ENCODE measurements at places on chromosomes 12 and 14.

- no peak for DNase-seq
These were observed 15.7 kb downstream of the NFYB start for GRCh38 chr12:104122298-104122697.

- no peak for DNase-seq
These were observed 126.8 kb upstream of the MAP1LC3B2 start for GRCh38 chr12:116432314-116432750.

DNA sequence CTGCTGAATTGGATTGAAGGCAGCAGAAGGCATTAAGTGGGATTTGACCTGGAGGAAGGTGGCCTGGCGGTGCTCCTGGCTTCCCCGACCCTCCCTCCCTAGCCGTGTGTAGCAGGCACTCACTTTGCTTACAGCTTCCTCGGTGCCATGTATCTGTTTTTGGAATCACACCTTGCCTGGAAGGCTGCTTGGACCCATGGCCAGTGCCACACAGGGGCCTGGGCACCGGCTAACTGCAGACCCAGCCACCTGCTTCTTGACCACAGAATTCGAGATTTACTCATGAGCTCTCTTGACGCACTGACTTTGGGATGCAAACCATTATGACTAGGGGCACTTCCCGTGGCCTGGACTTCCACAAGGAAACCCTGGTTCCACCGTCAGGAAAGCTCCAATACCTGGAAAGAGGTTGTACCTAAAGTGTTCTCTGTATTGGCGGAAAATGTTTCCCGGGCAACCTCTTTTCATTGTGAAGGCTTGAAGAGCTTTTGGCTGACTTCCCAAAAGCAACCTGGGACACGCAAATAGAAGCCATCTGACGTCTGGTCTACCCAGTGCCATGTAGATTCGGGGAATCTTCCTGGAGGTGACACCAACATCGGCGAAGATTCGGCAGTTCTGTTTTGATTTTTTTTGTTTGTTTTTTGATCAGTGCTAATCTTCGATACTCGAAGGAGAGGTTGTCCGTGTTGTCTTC is 125.6 kb upstream of the RTL1 start:
- no peak for DNase-seq

- DNase-seq: peak; percentile 48
These were observed 28.9 kb upstream of the MAPKAPK5 start for GRCh38 chr12:111812881-111813741.

DNA sequence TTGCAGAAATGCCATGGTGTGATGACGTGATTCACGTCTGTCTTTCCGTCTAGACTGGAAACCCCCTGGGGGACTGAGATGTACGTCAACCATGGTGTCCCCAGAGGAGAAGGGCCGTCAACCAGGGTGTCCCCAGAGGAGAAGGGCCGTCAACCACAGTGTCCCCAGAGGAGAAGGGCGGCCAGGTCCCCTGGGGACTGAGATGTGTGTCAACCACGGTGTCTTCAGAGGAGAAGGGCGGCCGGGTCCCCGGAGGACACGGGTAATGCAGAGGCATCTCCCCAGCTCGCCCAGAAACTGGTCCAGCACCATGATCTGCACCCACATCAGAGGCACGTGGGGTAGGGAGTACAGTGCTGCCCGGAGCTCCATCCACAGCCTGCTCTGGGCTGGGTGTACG is 30.6 kb upstream of the GALNT9 start:
- no peak for DNase-seq

GRCh38 chr12:62128175-62128975 is 131.8 kb upstream of the USP15 start:
- no peak for DNase-seq

- peak; percentile 54 for DNase-seq
These were observed 572 bp downstream of the RAN start for GRCh38 chr12:130872179-130873096.

- no peak for DNase-seq
These were observed 417.5 kb upstream of the ATP2B1 start for GRCh38 chr12:90126125-90126524.

DNA sequence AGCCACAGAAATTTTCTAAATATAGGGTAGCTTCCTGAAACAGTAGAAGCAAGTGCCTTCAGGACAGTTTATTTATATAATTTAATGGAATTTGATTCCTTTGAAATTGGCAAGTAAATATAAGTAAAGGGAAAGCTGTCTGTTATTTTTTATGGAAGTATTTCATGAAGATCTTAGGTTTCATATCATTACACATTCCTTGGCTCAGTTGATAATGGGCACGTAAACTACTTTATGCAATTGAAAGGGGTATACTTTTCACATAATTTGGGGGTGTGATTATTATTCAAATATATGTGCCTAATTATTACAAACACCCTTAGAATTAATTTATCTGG is 71.1 kb upstream of the RAP1B start:
- no peak for DNase-seq

GRCh38 chr14:86613126-86613525 is 1083.2 kb downstream of the FLRT2 start:
- DNase-seq: no peak

DNA sequence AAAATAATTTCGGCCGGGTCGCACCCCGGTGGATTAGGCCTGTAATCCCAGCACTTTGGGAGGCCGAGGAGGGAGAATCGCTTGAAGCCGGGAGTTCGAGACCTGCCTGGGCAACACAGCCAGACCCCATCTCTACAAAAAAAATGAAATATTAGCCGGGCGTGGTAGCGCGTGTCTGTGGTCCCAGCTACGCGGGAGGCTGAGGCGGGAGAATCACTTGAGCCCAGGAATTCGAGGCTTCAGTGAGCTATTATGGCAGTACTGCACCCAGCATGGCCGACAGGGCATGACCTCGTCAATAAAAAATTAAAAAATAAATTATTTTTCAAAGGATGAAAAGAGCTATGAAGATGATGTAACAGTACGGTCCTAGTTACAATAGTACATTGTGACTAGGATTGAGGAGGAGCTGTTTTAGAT is 523 bp downstream of the GTF2H3 start:
- DNase-seq: no peak

DNA sequence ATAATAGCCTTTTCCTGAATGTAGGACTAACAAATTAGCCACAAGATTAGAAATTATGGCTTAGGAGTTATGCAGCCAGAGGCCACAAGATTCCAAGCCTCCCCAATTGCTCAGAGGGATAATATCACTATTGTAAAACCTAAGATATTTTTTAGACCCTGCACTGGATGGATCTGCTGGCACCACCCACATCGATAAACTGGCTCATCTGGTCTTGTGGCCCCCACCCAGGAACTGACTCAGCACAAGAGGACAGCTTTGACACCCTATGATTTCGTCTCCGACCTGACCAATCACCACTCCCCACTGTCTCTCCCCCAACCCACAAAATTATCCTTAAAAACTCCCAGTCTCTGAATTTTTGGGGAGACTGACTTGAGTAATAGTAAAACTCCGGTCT is 54.7 kb downstream of the CPM start:
- DNase-seq: no peak

All from T-helper 2 cell treated with Interferon-gamma antibody and Interleukin-4, amounts not matched to agents 5 μg/mL and 100 μg/mL, for 36 hours (primary cell).